ENCODE measurements at places on chromosomes 7 and 10.

GRCh38 chr7:17512181-17512675 lies 213.8 kb downstream of the AHR start:
- DNase-seq, result no peak

DNA sequence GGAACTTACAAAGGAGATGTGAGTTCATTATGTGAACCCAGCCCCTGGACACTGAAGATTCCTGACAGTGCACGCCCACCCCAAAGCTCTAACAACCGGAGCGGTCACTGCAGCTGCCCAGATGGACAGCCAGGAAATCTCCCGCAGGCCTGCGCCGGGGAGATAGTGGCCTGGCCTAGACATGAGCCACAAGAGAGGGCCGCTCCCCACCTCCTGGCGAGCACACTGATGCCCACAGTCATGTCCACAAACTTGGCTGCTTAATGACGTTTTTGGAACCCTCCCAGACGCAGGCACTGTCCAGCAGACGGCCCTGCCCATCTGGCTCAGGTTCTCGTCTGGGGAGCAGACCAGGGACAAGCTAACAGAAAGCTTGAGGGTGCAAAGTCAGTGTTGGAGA lies 34.2 kb downstream of the TCERG1L start:
- DNase-seq, result no peak

DNA sequence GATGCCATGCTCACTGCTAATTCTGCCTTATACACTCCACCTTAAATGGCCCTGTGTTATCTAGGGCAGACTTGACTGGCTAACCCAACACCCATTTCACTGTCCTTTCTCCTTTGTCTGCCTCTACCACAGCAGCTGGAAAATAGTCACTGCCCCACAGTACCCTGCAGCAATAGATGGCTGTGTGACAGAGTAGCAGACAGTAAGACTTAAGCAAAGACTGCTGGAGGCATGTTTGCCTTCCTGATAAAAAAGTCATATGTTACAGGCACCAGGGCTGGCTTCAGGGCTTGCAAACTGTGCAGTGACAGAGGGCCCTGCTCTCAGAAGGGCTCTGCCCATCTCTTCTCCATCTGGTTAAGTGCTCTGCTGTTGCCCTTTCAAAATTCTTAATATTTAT lies 332.6 kb upstream of the GHITM start:
- no peak for DNase-seq

DNA sequence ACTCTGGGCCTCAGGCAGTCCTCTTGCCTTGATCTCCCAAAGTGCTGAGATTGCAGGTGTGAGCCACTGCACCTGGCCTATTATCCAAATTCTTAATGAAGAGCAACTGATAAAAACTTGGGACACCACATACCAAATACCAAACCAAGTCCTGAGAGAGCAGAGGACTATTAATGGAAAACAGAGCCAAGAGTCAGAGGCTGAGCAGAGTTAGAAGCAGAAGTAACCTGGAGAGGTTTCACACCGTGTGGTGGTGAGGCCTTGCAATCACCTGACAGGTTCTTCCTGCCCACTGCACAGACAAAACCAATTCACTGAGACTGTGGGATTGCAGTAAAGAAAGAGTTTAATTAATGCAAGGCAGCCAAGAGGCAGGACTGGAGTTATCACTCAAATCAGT lies 16.0 kb downstream of the SSMEM1 start:
- no peak for DNase-seq

DNA sequence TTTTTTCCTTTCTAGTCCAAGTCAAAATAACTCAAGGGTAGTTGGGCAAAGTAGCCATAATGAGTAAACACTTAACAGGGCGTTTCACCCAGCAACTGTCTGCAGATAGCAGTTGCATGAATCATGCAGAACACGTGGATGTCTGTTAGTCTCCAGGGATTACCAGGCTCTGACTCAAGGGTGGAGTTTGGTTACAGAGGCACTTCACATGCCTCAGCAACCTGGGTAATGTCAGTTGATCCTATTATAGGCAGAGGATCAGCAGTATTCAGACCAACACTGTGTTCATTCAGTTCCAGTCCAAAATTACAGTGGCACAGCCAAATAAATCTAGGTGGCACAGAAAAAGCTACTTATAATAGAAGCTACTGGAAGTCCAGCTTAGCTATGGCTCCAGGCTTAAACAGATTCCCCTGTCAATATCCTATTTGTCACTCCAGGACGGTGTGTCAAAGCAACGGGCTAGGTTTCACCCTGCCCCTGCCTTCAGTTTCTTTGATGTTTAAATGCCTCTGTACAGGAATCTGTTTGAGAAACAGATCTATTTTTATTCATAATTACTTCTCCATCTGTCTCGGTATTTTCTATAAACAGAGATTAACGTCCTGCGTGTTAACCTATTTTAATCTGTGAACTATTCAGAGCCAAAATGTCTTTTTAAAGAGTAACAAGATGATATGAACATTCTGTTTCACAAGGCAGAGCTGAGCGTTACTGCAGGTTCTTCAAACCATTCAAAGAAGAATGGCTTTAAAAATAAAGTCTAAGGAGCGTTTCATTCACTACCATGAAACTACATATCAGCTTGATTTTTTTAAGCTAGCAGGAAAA lies 162.6 kb upstream of the AKR1E2 start:
- DNase-seq, result peak; percentile 66

DNA sequence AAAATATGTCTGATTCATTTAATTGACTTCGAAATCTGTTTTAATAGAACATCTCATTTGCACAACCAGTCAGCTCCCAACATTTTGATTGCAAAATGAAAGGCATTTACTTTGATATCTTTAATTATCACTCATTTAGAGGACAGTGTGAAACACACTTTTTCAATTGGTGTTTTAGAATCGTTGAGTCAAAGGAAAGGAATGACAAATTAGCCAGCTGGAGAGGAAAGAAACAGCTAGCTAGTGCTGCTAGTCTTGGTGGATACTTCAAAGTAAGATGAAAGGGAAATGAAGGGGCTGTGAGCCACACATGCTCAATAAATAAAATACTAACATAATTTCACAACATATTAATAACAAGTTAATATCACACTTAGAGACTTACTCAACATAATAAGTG lies 570.2 kb downstream of the PHTF2 start:
- DNase-seq, result no peak

DNA sequence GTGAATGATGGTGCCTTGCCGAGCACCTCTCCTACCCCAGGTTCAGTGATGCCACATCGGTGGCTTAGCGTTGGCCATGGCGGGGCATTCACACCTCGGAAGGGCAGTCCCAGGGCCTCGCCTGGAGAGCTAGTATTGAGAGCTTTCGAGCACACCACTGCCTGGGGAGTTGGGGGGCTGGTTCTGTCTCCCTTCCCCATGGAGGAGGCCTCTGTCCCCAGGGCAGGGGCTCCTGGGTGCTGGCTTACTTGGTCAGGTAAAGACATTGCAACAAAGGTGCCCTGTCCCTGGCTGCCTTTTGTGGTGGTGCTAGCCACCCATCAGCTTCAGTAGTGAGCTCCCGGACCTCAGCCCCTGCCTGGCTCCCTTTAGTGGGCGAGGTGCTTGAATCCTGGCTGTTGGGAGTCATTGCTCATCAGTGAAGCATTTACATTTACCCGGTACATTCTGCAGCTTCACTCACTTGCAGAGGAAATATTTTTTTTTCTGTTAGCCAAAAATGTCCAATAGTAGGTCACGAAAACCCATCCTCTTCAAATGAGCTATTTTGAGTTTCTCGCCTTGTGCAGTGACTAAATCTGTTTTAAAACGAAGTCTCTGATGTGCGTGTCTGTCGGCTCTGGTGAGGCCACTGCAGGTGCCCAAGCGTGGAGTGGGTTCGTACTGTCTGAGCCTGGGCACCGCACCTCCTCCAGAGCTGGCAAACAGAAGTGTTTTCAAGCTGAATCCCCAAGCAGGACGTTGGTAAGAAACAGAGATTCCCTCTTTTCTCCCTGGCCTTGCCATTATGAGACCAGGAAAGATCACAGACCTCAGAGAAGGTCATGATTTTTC lies 95.5 kb downstream of the INPP5A start:
- DNase-seq, result no peak

DNA sequence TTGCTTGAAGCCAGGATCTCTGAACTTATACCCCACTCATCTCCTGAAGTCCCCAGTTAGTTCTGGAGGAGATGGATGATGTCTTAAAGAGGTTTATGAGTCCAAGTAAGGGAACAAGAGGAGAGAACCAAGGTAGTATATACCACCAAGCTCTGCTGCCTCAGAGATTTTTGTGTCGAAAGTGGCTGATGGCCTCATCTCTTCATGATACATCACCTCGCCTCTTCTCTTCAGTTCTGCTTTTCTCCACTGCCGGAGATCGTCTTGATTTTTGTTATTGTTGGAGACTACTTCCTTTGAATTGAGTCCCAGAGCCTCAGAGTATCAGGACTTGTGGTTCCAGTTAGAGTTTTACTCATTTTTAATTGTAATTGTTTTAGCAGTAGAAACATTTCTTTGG lies 1.9 kb downstream of the VTI1A start:
- no peak for DNase-seq

DNA sequence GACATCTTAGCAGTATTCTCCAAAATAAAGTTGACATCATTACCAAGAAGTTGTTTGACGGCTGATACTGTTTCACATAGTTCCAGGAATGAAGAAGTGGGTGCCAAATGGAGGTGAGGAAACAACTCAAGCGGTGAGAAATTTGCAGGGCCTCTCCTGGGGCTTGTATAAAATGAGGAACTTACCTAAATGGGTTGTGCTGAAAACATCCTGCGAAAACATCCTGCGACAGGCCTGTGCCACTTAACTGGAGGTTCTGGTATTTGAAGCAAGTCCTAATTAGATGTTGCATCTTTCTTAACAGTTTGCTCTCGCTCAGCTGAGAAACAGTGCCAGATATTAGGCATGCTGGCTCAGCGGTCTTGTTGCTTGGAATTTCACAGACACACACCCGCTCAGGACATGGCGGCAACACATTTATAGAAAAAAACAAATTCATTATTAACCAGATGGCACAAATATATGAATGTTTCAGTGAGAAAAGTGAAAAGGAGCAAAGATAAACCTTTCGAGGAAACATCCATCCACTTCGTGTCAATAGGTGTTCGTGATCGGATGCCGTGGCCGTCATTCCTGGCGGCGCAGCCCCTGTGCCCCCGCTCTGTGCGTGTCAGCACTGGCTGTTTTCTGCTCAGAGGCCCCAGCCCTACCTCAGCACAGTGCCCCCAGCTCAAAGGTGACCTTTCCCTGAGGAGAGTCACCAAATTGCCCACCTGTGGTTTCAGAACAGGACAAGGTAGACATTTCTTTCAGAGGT lies 48.1 kb downstream of the CDC123 start:
- no peak for DNase-seq

DNA sequence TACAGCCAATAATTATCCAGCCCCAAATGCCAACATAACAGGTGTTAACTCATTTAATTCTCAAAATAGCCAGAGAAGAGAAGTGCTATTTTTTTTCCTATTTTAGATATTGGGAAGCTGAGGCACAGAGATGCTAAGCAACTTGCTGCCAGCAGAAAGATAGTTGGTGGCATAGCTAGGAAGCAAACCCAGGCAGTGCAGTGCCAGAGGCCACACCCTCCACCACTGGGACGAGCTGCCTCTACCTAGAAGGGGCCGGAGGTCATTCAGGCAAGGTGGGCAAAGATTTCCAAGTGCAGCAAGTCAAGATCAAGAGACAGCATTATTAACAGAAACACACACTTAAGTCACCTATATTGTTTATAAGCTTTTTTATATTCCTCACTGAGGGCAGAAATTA lies 654.1 kb downstream of the INHBA start:
- no peak for DNase-seq

- DNase-seq, result no peak
Observed at GRCh38 chr7:90709501-90710465, 113.7 kb downstream of the CDK14 start.

GRCh38 chr10:126255313-126255712 lies 133.0 kb downstream of the ADAM12 start:
- DNase-seq, result no peak

- DNase-seq, result no peak
Observed at GRCh38 chr7:70940597-70940996, 191.3 kb upstream of the GALNT17 start.

- DNase-seq, result no peak
Observed at GRCh38 chr7:93949423-93949822, 27.9 kb downstream of the GNG11 start.

DNA sequence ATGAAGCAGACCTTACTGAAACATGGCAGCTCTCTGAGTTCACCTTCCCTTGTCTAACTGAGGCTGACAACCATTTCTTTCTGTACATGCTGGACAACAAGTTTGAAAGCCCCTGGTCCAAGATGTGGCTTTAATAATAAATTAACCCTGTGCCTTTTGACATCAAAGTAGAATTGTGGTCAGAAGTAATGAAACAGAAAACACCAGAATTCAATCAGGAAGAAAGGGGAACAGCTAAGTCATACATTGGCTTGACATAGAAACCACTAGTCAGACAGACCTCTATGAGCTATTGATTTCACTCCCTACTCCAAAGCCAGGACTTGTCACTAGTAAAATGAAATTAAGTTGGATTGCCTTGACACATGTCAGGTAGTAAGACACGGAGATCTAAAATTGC lies 175.2 kb upstream of the ASAH2 start:
- no peak for DNase-seq

DNA sequence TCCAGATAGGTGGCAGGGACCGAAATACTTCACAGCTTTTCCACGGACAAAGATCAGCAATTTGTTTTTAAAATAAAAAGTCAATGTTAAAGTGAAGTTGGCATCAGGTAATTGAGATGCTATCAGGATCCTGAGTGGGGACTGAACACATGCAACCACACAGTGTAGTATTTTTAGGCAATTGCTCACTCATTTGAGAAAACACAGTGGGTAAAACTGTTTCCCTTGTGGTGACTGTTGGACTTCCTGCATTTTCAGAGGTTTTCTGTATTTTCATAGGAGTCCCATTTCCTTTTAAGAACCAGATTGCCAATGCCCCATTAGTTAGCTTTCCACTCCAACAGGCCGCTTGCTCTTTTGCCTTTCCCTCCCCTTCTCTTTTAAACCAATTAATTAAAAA lies 159.5 kb upstream of the ZNF32 start:
- no peak for DNase-seq

DNA sequence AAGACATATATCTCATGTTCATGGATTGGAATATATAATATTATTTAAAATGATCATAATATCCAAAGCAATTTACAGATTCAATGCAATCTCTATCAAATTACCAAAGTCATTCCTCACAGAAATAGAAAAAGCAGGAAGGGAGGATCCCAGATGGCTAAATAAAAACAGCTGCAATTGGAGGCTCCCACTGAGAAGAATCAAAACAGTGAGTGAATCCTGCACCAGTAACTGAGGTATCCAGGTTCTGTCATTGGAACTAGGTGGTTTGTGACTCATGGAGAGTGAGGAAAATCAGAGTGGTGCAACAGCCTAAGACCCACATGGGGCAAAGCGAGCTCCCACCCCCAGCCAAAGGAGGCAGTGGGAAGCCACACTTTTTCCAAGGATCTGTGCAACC lies 128.4 kb downstream of the MTERF1 start:
- DNase-seq, result no peak

DNA sequence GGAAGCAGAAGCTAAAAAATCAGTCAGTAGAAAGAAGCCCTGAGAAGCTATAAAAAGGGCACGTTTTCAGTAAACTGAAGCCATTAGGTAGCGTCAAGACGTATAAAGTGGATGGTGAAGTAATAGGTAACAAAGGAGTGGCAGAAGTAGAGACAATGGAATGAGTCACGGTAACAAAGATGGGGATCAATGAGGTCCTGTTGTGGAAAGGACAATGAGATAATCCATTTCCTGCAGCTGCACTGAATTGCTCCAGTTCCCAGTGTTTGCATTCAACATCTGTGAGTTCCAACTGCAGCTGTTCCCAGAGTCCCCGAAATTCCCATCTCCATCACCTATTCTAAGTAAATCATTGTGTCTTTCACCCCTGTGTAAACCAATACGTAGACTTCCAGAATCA lies 4.8 kb upstream of the HYCC1 start:
- DNase-seq, result no peak

Measured in WERI-Rb-1 (cell line).